ENCODE measurements at places on chromosomes 7 and 10.

- no peaks in the 10 kb centered on the region for H3K27me3 ChIP-seq
- H3K4me3 ChIP-seq = no peak overlapping the region
- no peak for DNase-seq
- H3K27ac ChIP-seq = no peak overlapping the region
- H3K36me3 ChIP-seq = no peaks in the 10 kb centered on the region
These were observed 46.8 kb downstream of the ERLIN1 start for GRCh38 chr10:100138921-100139496.

DNA sequence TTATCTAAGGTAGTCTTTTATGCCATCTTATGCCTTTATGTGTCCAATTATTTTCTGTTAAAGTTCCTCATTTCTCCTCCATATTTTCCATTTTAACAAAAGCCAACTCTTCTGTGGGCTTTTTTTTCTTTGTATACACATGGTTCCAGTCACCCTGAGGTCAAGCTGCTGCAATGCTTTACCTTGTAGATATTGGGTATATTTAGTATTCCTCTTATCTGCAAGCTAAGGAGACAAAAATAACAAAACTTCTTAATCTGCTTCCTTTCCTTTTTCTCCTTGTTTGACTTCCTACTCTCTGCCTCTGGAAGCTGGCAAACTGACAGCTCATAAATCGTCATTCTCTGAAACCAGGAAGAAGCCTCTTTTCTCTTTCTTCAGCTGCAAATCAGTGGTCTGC is 885.0 kb upstream of the LRRN3 start:
- H3K27me3 ChIP-seq = no peaks in the 10 kb centered on the region
- H3K4me3 ChIP-seq = no peak overlapping the region
- no peak for DNase-seq

DNA sequence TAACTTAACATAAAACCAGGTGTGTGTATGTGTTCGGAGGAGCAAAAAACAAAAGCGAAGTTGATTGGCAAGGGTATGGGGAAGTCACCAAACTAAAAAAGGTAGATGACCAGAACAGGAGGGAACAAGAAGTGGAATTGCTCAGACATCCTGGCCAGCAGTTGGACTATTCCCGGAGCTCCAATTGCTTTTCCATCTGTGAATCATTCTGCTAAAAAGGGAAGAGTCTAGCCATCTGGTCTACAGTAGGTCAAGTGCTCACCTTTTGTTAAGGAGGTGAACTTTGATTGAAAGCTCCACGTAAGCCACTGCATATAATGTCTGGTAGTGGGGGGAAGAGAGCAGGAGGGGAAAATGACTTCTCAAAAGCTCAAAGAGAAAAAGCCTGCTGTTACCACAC is 50.0 kb upstream of the BET1 start:
- H3K27ac ChIP-seq = no peak overlapping the region
- H3K4me1 ChIP-seq = no peaks in the 10 kb centered on the region
- H3K27me3 ChIP-seq = no peaks in the 10 kb centered on the region
- no peak for DNase-seq
- no peak overlapping the region for H3K4me3 ChIP-seq
- no peaks in the 10 kb centered on the region for H3K36me3 ChIP-seq

- H3K4me3 ChIP-seq = no peak overlapping the region
- H3K4me1 ChIP-seq = no peaks in the 10 kb centered on the region
- no peak overlapping the region for H3K27ac ChIP-seq
These were observed 413.3 kb upstream of the DPP6 start for GRCh38 chr7:153638821-153639435.

DNA sequence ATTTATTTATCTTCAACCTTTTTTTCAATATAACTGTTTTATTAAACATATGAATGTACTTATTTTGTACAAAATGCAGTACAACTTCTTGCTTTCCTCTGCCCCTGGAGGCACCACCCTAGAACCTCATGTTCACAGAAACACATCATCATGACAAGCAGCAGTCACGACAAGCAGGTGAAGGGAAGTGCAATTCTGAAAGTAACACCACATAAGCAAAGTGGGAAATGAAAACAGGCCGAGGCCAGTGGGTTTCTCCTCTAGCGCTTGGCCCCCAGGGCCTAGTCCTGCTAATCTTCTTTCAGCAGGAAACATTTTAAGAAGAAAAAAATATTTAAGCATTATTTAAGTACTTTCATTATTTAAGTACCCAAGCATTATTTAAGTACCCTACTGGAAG is 598.1 kb downstream of the SH2D4B start:
- no peaks in the 10 kb centered on the region for H3K27me3 ChIP-seq
- no peak for DNase-seq
- no peak overlapping the region for H3K27ac ChIP-seq
- H3K4me1 ChIP-seq = no peaks in the 10 kb centered on the region
- H3K4me3 ChIP-seq = no peak overlapping the region
- no peaks in the 10 kb centered on the region for H3K36me3 ChIP-seq

DNA sequence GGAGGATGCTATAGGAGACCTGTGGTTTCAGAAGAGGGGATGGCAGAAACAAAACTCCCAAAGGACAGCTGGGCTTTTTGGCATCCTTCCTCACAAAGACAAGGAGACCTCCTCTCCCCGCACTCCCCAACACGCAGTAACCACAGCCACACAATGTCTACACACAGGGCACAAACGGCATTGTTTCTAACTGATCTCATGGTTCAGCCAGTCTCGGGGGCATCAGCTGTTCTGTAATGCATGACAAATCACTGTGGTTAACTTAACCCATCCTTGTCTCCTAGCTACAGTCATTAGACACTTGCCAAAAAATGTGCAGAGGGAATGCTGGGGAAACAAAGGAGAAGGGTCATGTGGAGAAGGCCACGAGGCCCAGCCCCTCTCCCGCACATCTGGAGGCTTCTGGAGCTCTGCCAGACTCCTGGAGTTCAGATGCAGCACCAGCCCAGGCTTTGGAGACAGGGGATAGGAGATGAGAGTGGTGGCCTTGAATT is 7.6 kb upstream of the ADAMTS14 start:
- H3K36me3 ChIP-seq = no peaks in the 10 kb centered on the region
- DNase-seq = no peak
- H3K4me1 ChIP-seq = no peaks in the 10 kb centered on the region
- no peaks in the 10 kb centered on the region for H3K27me3 ChIP-seq

DNA sequence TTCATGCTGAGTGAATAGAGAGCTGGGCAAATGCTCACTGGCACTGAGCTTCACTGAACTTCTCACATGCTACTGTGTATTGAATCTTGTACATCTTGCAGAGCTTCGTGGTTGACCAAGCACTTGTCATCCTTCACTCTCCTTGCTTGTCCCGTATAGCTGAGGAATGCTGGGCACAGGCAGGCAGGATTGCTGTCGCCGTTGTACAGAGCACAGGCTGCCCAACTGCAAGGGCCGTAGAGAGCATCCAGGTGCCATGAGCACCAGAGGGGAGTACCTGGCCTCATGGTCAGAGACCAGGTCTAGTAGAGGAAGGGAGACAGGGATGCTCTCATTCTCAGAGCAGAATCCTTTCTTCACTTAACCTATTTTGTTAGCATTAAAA is 99.8 kb upstream of the RET start:
- no peak overlapping the region for H3K4me3 ChIP-seq
- DNase-seq = no peak
- no peaks in the 10 kb centered on the region for H3K36me3 ChIP-seq
- no peaks in the 10 kb centered on the region for H3K27me3 ChIP-seq

- no peak overlapping the region for H3K4me3 ChIP-seq
- H3K27ac ChIP-seq = no peak overlapping the region
- no peak for DNase-seq
These were observed 57.4 kb downstream of the SMURF1 start for GRCh38 chr7:99086532-99086931.

- H3K27me3 ChIP-seq = no peaks in the 10 kb centered on the region
- no peak overlapping the region for H3K4me3 ChIP-seq
- H3K27ac ChIP-seq = no peak overlapping the region
- no peak for DNase-seq
- H3K36me3 ChIP-seq = peaks cover 7% of the 10 kb centered on the region
These were observed 22.1 kb downstream of the HKDC1 start for GRCh38 chr10:69242040-69242851.

DNA sequence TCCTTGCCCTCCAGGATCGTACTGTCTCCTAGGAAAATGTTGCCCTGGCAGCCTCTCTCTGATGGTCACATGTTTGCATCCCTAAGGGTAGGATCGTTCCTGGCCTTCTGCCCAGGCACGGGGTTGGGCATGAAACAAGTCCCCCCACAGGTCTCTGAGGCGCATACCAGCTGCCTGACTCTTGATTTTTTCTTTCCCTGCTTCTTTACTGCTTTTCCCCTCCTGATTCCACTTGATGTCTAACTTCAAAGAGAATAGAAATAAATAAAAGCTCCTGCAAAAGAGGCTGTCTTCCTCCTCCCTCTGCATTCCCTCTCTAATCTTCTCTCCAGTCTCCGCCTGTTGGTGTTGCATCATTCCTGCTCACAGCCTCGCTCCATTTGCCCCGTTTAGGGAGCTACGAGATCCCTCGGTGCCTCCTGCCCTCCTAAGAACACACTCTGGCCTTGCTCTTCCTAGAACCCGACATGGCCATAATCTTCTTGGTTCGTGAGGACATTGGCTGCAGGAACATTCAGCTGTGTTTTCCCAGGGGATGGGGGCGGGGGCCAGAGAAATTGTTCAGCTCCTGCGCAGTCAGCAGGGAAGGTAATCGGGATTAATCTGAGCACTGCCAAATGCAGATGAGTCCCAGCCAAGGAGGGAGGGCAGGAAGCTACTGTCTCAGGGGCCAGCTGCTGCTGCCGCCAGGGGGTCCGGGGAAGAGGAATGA is 26.0 kb downstream of the LEP start:
- no peaks in the 10 kb centered on the region for H3K27me3 ChIP-seq
- H3K4me3 ChIP-seq = no peak overlapping the region
- DNase-seq = no peak
- no peaks in the 10 kb centered on the region for H3K36me3 ChIP-seq
- no peak overlapping the region for H3K27ac ChIP-seq

DNA sequence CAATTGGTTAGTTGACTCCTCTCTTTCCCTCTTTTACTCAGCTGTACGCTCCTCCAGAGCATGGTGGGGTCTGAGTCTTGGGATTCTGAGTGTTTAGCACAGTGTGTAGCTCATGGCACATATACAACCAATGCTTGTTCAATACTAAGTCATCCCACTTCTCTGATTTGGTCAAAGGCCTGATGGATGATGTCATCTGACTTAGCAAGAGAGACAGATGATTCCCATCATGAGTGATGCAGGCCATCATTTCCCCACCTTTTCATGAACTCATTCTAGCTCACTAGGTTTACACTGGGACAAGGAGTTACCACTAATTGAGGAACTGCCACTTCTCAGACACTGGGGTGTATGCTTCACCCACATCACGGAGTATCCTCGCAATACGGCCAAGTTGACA is 3.8 kb downstream of the ICA1 start:
- no peaks in the 10 kb centered on the region for H3K36me3 ChIP-seq
- H3K27ac ChIP-seq = no peak overlapping the region
- no peak overlapping the region for H3K4me3 ChIP-seq
- H3K27me3 ChIP-seq = peaks cover 10% of the 10 kb centered on the region

DNA sequence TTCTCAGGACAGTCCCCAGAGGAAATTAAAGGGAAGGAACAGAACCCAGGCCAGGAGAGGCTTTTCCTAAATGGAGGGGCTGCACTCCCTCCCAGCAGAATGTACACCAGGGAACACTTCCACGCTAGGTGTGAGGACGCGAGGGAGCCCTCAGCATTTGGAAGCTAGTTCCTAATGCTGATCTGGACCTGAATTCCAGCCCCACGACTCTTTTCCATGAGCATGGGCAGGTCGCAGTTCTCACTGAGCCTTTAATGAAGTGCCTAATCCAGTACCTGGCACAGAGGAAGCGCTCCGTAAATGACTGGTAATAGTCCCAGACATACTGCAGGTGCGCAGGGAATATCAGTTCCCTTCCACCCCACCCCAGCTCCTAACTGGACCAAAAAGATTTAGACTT is 1.1 kb downstream of the ALOX5 start:
- DNase-seq = no peak
- no peak overlapping the region for H3K27ac ChIP-seq
- H3K4me3 ChIP-seq = peak overlapping the region; percentile 34
- H3K4me1 ChIP-seq = peaks cover 8% of the 10 kb centered on the region

- no peak overlapping the region for H3K27ac ChIP-seq
- no peak overlapping the region for H3K4me3 ChIP-seq
- DNase-seq = no peak
- H3K36me3 ChIP-seq = no peaks in the 10 kb centered on the region
- no peaks in the 10 kb centered on the region for H3K27me3 ChIP-seq
These were observed 610.2 kb downstream of the CALN1 start for GRCh38 chr7:71801976-71802375.

DNA sequence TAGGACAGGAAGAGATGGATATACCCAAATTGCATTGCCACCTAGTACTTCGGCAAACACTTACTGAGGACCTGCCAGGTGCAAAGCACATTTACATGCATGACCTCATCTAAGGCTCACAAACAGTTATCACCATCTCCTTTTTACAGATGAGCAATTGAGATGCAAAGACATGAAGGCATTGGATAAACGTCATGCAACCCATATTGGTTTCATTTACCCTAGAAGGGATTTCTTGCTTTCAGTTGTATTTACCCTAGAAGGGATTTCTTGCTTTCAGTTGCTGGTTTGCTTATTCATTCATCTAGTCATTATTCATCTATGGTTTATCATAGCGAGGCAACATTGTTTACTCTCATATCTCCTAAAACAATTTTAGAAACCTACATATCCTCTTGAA is 52.2 kb downstream of the STEAP1B start:
- H3K36me3 ChIP-seq = no peaks in the 10 kb centered on the region
- no peak overlapping the region for H3K27ac ChIP-seq
- H3K27me3 ChIP-seq = peaks cover 5% of the 10 kb centered on the region
- DNase-seq = no peak

DNA sequence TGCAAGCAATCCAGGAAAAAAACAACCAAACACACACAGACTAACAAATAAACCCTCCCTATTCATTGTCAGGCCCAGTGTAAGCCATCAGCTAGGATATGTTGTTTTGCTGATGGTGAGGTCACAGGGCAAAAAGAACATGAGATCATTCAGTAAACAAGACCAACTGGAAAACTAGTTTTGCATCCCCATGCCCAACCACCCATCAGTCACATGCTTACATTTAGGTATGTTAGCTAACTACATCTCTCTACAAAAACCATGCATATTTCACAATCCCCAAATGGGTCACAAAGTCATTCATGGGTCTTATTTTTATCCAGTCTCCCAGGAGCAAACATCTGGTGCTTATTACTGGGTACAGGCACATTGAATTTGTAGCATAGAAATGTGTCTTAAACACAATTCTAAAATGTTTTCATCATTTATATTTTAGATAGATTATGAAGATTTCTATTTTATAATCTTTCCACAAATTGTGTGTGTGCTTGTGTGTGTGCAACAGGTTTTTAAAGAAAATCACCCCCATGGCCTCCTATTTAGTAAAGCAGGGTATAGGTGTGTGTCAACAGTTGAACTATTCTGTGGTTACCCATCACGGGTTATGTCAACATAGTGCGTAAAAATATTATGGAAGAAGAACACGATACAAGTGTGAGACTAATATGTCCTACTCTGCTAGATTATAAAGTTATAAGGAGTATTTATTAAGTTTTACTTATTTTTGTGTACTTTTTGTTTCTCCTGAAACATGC is 103.8 kb upstream of the AKR1E2 start:
- no peak overlapping the region for H3K4me3 ChIP-seq
- no peaks in the 10 kb centered on the region for H3K4me1 ChIP-seq
- no peak for DNase-seq
- no peaks in the 10 kb centered on the region for H3K27me3 ChIP-seq
- H3K36me3 ChIP-seq = no peaks in the 10 kb centered on the region

All from effector memory CD4-positive, alpha-beta T cell (primary cell).